ENCODE measurements at places on chromosomes 6 and 20.
A peak's percentile ranks its signal among the peaks of the same experiment; 100 is the strongest.

GRCh38 chr6:134063966-134064445, 11.6 kb upstream of the SLC2A12 start:
- peak; percentile 52 for DNase-seq

DNA sequence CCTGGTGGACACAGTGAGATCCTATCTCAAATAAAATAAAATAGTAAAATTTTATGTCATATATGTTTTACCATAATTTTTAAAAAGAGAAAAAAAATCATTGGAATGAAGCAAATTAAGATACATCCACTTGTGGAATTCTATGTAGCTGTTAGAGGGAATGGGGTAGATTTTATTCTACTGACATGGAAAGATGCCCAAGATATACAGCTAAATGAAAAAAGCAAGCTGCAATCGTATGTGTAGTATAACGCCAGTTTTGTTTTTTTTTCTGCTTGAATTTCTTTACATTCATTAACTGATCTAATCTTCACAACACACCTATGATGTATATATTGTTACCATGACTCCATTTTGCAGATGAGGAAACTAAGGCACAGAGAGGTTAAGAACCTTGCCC, 23.4 kb upstream of the RANBP9 start:
- DNase-seq = no peak

DNA sequence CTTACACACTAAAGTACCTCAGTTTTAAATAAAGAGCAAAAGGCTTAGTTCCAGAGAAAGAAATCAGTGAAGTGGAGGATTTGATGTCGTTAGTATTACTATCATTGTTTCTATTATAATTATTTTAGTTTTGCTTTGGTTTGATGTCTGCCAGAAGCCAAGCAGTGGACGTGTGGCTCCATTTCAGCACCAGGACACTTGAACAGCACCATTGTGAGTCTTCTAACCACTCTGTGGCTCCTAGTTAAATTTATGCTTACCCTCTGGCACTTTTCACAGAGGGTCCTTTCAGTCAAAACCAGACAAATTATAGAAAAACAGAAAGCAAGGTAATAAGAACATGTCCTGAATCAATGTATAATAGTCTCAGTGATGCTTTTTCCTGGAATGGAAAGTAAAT, 3.4 kb downstream of the COL9A1 start:
- DNase-seq = no peak

DNA sequence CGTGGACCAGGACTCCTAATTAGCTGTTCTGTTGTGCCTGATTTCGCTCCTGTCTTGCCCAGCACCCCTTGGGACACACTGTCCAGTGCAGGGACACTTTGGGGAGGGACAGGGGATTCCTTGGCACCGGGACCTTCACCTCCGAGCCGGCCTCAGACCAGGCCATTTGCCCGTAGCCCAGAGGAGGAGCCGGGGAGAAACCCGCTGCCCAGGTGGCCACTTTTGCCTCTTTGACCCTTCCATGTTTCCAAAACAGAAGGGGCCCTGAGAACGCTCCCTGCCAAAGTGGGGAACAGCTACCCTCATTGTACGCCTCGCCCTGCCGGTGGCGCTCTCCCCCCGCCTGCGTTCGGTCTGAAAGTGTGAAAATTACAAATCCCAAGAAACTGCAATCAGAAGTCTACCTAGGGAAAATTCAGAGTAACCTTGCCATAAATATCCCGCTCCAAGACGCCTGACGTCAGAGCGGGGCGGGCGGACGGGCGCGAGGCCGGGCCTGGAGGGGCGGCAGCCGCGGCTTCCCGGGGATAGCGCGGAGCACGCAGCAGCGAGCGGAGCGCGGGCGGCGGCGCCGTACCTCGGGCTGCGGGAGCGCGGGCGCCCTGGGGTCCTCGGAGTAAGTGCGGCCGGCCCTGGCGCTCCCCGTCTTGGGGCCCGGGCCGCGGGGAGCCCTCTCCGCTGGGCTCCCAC, at the start of gene DAAM2:
Gene DAAM2 (plus strand): TSS at position 527 of the 690 bp plus-strand sequence. CDS start 63,927 bp downstream, outside the sequence.
- no peak for DNase-seq

- DNase-seq = no peak
These were observed 11.2 kb downstream of the TFAP2D start for GRCh38 chr6:50724381-50725124.

- no peak for DNase-seq
These were observed 106.0 kb downstream of the FRK start for GRCh38 chr6:115954740-115955139.

DNA sequence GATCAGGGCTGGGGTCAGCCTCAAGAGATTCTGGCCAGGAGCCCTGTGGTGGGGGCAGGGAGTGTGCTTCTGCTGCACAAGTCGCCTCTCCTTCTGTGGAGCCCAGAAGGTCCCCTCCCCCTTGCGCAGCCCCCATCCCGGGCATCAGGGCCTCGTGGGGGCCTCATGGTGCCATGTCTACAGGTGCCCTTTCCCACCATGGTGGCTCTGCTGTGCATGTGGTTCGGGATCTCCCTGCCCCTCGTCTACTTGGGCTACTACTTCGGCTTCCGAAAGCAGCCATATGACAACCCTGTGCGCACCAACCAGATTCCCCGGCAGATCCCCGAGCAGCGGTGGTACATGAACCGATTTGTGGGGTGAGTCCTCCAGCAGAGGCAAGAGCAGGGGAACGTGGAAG, 48.1 kb downstream of the TM9SF4 start:
- DNase-seq = no peak

DNA sequence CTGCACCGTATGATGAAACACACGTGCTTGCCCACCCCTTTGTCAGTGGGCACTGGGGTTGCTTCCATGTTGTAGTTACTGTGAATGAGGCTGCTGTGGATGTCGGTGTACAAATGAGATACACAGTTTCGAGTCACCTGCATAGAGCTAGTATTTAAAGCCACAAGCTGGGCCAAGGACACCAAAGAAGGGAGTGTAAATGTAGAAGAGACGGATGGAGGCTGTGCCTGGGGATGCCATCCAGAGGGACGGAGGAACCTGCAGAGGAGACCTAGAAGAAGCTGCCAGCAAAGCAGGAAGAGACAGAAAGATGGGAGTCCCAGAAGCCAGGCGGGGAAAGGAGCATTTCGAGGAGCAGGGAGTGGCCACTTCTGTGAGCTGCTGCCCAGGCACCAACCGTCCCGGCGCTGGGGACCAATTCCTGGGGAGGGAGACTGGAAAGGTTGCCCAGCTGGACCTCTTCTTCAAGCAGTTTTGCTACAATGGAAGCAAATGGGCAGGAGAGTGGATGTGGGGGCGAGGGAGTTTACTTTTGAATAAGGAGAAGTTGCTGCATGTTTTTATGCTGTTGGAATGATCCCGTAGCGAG, 339.3 kb downstream of the ZFAND3 start:
- no peak for DNase-seq

DNA sequence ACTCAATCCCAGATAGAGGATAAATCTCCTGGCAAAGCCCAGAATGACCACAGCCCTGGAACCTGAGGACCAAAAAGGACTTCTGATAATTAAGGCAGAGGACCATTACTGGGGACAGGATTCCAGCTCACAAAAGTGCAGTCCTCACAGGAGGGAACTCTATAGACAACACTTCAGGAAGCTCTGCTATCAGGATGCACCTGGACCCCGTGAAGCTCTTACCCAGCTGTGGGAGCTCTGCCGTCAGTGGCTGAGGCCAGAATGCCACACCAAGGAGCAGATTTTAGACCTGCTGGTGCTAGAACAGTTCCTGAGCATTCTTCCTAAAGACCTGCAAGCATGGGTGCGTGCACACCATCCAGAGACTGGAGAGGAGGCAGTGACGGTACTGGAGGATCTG, 992 bp downstream of the ZSCAN16 start:
- no peak for DNase-seq

DNA sequence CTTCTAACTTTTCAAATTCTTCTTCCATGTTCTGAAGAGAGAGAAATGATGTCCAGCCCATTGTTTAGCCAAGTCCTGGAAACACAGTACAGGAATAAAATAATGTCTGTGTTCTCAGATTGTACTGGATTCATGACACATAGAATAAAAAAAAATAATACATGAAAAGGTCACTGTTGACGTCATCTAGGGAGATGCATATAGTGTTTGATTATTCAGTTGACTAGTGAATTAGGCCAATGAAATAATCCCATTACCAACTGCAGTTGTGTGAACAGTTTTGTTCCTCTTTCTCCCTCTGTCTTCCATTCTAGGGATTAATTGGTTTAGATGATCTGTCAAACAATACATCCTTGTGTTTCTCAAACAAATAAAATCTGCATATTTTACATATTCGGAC, 222.8 kb downstream of the ALDH8A1 start:
- no peak for DNase-seq

- no peak for DNase-seq
These were observed 52.6 kb upstream of the TMEM200A start for GRCh38 chr6:130313206-130313605.

GRCh38 chr6:31901415-31901952, 402 bp downstream of the ZBTB12 start:
- peak; percentile 65 for DNase-seq

DNA sequence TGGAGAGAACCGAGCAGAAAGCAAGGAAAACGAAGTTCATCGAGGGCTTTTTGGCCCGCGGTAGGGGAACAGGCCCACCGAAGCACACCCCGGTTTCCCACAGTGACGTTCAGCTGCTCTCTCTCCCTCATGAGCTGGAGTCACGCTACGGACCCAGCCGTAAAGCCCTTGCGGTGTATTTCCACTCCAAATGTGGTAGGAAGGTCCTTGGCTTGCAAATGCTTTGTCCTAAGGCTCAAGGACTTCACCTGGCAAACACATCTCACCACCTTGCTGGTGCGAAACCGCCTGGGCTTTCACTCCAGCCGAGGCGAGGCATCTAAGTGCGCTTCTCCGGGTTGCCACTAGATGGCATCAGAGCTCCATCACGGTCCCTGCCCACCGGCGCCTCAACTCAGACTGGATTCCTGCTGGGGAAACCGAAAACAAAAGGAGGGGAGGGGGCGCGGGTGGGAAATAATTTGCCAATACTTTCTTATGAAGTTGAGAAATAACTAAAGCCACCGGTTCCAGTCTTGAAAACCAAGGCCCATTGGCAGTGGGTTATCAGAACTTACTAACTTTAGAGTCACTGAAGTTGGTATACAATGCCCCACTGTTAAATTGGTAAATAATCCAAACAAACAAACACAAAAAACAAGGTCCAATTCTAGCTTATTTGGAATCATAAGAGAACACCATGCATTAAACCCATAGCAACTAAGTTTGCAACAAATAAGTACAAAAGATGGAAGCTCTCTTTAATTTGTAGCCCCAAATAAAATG, 13.4 kb upstream of the FOXC1 start:
- peak; percentile 57 for DNase-seq

DNA sequence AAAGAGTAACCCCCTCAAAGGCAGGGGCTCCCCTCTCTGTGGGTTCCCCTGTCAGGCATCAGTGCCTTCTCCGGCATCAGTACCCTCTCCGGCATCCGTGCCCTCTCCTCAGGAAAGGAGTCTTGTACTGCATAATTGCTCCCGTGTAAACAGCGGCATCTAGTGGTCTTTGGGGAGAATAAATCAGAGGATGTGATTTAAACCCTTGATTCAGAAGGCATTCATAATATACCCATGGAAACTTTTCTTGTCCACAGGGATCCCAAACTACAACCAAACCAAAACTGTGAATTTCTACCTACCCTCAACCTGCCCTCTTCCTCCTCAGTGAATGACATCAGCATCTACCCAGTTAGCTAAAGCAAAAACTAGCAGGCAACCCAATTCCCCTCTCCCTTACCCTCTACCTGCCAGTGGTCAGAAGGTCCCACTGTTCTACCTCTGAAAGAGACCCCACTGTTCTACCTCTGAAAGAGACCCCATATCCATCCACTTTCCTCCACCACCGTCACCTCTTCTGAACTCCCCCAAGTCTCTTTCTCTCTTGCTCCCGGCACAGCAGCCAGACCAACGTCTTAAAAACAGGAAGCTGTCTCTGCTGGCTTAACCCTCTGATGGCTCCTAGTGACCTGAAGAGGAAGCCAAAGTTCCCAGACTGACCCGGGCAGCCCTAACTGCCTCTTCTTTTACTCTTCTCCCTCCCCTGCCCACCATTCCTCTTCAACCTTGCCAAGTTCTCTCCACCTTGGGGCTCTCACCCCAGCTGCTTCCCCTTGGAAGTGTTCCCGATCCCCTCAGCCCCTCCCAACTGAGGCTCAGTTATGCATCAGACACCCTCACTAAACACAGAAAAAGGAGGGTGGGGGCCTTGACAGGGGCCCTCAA, 27.2 kb downstream of the UBE2V1 start:
- peak; percentile 52 for DNase-seq

DNA sequence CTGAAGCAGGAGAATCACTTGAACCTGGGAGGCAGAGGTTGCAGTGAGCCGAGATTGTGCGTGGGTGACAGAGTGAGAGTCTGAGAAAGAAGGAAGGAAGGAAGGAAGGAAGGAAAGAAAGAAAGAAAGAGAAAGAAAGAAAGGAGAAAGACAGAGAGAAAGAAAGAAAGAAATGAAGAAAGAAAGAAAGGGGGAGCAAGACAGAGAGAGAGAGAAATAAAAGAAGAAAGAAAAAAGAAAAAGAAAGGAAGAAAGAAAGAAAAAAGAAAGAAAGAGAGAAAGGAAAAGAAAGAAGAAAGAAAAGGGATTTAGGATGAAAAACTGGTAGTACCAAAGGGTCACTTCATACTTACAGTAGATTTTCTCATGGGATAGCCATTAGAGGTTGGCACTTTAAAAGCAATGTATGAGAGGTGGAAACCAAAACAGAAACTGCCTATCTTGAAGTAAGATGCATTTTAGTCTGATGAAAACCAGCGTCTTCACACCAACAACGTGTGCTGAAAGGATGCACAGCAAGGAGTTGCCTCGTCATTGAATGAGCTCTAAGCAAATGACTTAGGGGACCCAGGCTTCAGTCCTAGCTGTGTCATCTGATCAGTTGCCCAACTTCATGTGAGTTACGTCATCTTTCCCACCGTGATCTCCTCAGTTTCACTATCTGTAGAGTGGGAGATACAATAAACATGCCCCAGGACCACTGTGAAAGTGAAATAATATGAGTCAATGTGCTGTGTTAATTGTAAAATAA, 133.9 kb upstream of the NEDD9 start:
- no peak for DNase-seq

DNA sequence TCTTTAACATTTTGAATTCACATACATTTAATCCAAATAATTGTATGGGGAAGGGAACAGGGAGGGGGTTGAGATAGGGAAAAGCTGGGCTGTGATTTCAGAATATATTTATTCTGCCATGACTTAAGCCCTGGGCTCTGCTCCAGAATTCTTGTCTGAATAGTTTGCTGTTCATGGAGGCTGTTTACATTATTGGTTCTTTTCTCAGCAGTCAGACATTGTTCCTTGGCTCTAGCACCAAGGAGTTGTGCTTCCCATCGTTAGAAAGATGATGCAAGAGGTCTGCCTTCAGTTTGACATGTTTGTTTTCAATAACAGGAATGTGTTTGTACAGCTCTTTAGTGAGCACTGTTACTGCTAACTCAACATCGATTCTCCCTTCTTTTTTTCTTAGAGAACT, 198.8 kb upstream of the CDYL start:
- no peak for DNase-seq

GRCh38 chr6:17602888-17603287, 2.8 kb downstream of the FAM8A1 start:
- DNase-seq = no peak
